ENCODE measurements at places on chromosomes 12 and 14. TPM values are rescaled to one million over a fixed set of nuclear protein-coding genes. Genes with fewer than 3 reads are reported as not detected.

Gene PAPLN
- 10.7 TPM for polyA plus RNA-seq

Gene KLHL33
- 0.24 TPM for polyA plus RNA-seq

Gene GLS2
- 2.6 TPM for polyA plus RNA-seq

Gene PUS7L
- polyA plus RNA-seq, result 14.3 TPM

Gene E2F7
- 6.1 TPM for polyA plus RNA-seq

Gene VRTN
- polyA plus RNA-seq, result not detected

Gene AKAP6
- polyA plus RNA-seq, result 6.3 TPM

Gene LMNTD1
- 1.4 TPM for polyA plus RNA-seq

Gene RNF212B
- 0.47 TPM for polyA plus RNA-seq

Gene RNFT2
- 3.9 TPM for polyA plus RNA-seq

Gene CD163L1
- polyA plus RNA-seq, result 5.5 TPM

Gene OVCH1
- not detected for polyA plus RNA-seq

Gene ACOT2
- 28.7 TPM for polyA plus RNA-seq

Gene CAPZA3
- polyA plus RNA-seq, result 2.1 TPM

Gene FGD4
- polyA plus RNA-seq, result 25.1 TPM

Gene RNASE3
- polyA plus RNA-seq, result 1.0 TPM

Gene CLEC2A
- not detected for polyA plus RNA-seq

Gene TMEM19
- 27.4 TPM for polyA plus RNA-seq

Gene HOTAIR
- polyA plus RNA-seq, result not detected

Gene TRIM9
- 1.1 TPM for polyA plus RNA-seq

Gene GARIN6
- polyA plus RNA-seq, result not detected

Gene WSCD2
- 1.3 TPM for polyA plus RNA-seq

Gene GPRC5D
- 0.82 TPM for polyA plus RNA-seq

Gene TTC9
- polyA plus RNA-seq, result 9.8 TPM

Gene MYO1H
- 0.36 TPM for polyA plus RNA-seq

Gene CMKLR1
- 12.7 TPM for polyA plus RNA-seq

Gene ABCC9
- 21.1 TPM for polyA plus RNA-seq

Gene PLEKHG3
- 52.7 TPM for polyA plus RNA-seq

Gene SPX
- polyA plus RNA-seq, result 12.1 TPM

Gene IGF1
- 19.7 TPM for polyA plus RNA-seq

Gene LRTM2
- polyA plus RNA-seq, result not detected

Gene TAC3
- 0.82 TPM for polyA plus RNA-seq

Gene MCRS1
- polyA plus RNA-seq, result 54.3 TPM

Gene ADGRD1
- polyA plus RNA-seq, result 44.5 TPM

Gene RGS6
- 4.1 TPM for polyA plus RNA-seq

Gene ERP27
- 6.3 TPM for polyA plus RNA-seq

Gene TMEM52B
- polyA plus RNA-seq, result 0.50 TPM

Gene GALNT16
- 3.9 TPM for polyA plus RNA-seq

Gene TEX22
- polyA plus RNA-seq, result 1.4 TPM

Gene RFX4
- not detected for polyA plus RNA-seq

Gene LRP1-AS
- 0.69 TPM for polyA plus RNA-seq

Gene KRT4
- 1.2 TPM for polyA plus RNA-seq

Gene GZMH
- 0.65 TPM for polyA plus RNA-seq

Gene CBX5
- 127 TPM for polyA plus RNA-seq

Gene TMPRSS12
- polyA plus RNA-seq, result 0.07 TPM

Gene ACVRL1
- 95.2 TPM for polyA plus RNA-seq
